Stimulated activated CD8-positive, alpha-beta memory T cell treated with anti-CD3 and anti-CD28 coated beads, Interleukin-15, amount 100 ng/mL, for 48 hours (primary cell): ENCODE measurements at places on chromosomes 11 and 22.

DNA sequence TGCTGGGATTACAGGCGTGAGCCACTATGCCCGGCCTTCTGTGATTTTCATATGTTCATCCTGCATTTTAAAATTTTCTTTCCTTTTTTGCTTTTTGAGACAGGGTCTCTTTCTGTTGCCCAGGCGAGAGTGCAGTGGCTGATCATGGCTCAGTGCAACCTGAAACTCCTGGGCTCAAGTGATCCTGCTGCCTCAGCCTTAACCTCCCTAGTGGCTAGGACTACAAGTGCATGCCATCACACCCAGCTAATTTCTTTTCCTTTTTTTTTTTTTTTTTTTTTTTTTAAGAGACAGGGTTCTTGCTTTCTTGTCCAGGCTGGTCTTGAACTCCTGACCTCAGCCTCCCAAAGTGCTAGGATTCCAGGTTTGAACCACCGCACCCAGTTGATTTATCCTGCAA, 54.1 kb upstream of the WT1 start:
- no peak for DNase-seq

DNA sequence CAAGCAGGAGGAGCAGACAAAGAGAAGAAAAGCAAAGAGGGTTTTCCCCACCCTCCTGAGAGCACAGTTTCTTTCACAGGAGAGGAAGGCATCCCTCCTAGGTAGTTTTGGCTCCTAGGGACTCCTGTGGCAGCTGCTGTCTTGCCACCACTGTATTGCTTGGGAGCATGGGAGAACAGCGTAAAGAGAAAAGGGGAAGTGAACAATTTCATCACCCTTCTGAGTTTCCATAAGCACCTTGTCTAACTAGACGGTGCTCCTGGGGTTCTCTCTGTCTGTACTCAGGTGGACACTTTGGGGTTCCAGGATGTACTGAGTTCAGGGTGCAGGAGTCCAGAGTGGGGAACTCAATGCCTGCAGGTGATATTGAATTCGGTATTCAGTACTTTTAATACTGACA, 1430.5 kb downstream of the TBC1D22A start:
- DNase-seq = no peak

- DNase-seq = no peak
Observed at GRCh38 chr11:26048271-26048670, 283.7 kb upstream of the ANO3 start.

- peak; percentile 50 for DNase-seq
Observed at GRCh38 chr11:125514336-125515101, 18.5 kb upstream of the FEZ1 start.

GRCh38 chr11:26474401-26474800, 97.7 kb downstream of the MUC15 start:
- no peak for DNase-seq

- DNase-seq = no peak
Observed at GRCh38 chr11:125371431-125371935, 124.6 kb downstream of the FEZ1 start.
